ENCODE measurements at places on chromosomes 3 and 15. TPM values are rescaled to one million over a fixed set of nuclear protein-coding genes. Genes with fewer than 3 reads are reported as not detected.

The ARGFX gene
- total RNA-seq = not detected

The SLC22A14 gene
- total RNA-seq = under 0.01 TPM

The TERC gene
- total RNA-seq = 104 TPM

The PPCDC gene
- total RNA-seq = 4.7 TPM

The HTR3E gene
- not detected for total RNA-seq

The ALDH1A2 gene
- 11.0 TPM for total RNA-seq

The GOLGA6D gene
- under 0.01 TPM for total RNA-seq

The CACNA2D3 gene
- 3.1 TPM for total RNA-seq

The POPDC2 gene
- 13.6 TPM for total RNA-seq

The NME9 gene
- not detected for total RNA-seq

The MAP2K5 gene
- total RNA-seq = 19.3 TPM

The MED12L gene
- total RNA-seq = 8.9 TPM

The RNF123 gene
- total RNA-seq = 31.3 TPM

The TRIM42 gene
- not detected for total RNA-seq

The KLF15 gene
- 2.6 TPM for total RNA-seq

The OR5K2 gene
- total RNA-seq = not detected

The PAK2 gene
- 24.5 TPM for total RNA-seq

The RAD51 gene
- total RNA-seq = 1.6 TPM

The MSL2 gene
- total RNA-seq = 16.2 TPM

The CHL1 gene
- 9.9 TPM for total RNA-seq

The SLC51B gene
- total RNA-seq = 0.52 TPM

The SLC35G2 gene
- total RNA-seq = 2.1 TPM

The TAGLN3 gene
- 0.52 TPM for total RNA-seq

The DNAJB11 gene
- total RNA-seq = 24.5 TPM

The CAV3 gene
- total RNA-seq = 222 TPM

The SLC7A14 gene
- total RNA-seq = not detected

The RLBP1 gene
- total RNA-seq = 0.52 TPM

The IQCH gene
- total RNA-seq = 3.1 TPM

The HLTF gene
- 26.6 TPM for total RNA-seq

The CYP1A2 gene
- total RNA-seq = not detected

The TGM4 gene
- not detected for total RNA-seq

The CYP1A1 gene
- total RNA-seq = not detected

The ADIPOQ gene
- total RNA-seq = 16.7 TPM

The NAALADL2 gene
- 17.7 TPM for total RNA-seq

The GRM2 gene
- not detected for total RNA-seq

The C3orf22 gene
- under 0.01 TPM for total RNA-seq

Data from skeletal muscle tissue (tissue), 5 donors.